ENCODE measurements at places on chromosomes 13 and 19.

DNA sequence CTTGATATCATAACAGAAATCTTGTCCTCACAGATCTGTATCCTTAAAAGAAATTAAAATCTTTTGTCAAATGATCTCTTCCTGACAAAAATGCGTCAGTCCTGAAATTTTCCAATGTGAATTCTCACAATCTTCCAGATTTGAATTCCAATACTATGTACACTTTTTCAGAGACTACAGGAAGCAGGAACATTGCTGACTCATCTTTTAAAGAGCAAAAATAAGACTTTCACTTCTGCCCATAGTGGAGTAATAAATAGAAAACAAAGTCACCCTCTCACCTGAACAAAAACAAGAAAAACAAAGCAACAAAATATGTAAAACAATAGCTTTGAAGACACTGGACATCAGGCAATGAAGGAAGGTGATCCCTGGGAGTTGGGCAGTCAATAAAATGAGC lies 167.0 kb upstream of the IPO5 start:
- H3K36me3 ChIP-seq = no peaks in the 10 kb centered on the region
- no peaks in the 10 kb centered on the region for H3K4me1 ChIP-seq
- H3K27me3 ChIP-seq = peaks cover 3% of the 10 kb centered on the region
- no peak overlapping the region for H3K4me3 ChIP-seq
- DNase-seq = no peak

- H3K27ac ChIP-seq = no peak overlapping the region
- H3K36me3 ChIP-seq = peaks cover 2% of the 10 kb centered on the region
- peak overlapping the region; percentile 30 for H3K4me3 ChIP-seq
- peaks cover 16% of the 10 kb centered on the region for H3K4me1 ChIP-seq
- peak; percentile 15 for DNase-seq
These were observed 1.2 kb downstream of the PTPRS start for GRCh38 chr19:5339198-5339949.

- H3K27ac ChIP-seq = peak overlapping the region; percentile 34
- peaks cover 12% of the 10 kb centered on the region for H3K27me3 ChIP-seq
- peak; percentile 16 for DNase-seq
- peaks cover 36% of the 10 kb centered on the region for H3K4me1 ChIP-seq
These were observed 67.0 kb upstream of the SERP2 start for GRCh38 chr13:44306371-44307192.

DNA sequence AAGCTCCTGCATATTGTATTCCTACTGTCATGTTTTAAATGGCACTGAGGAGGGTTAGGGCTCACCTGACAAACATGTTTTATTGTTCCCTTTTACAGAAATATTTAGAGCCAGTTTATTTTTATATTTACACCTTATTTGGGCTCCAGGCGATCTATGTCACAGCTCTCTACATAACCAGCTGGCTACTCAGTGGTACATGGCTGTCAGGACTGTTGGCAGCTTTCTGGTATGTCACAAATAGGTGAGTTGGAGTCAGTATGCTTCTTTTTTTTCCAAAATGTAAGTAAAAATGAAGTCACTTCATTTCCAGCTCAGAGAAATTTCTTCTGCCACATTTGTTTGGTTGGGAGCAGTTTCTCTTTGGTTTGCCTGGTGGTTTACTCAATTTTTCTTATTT lies 31.5 kb downstream of the DPY19L3 start:
- peaks cover 10% of the 10 kb centered on the region for H3K36me3 ChIP-seq
- no peak overlapping the region for H3K4me3 ChIP-seq
- H3K27ac ChIP-seq = no peak overlapping the region
- no peaks in the 10 kb centered on the region for H3K27me3 ChIP-seq
- H3K4me1 ChIP-seq = no peaks in the 10 kb centered on the region

- no peaks in the 10 kb centered on the region for H3K36me3 ChIP-seq
- peaks cover 21% of the 10 kb centered on the region for H3K4me1 ChIP-seq
- no peak overlapping the region for H3K27ac ChIP-seq
- no peak for DNase-seq
- no peaks in the 10 kb centered on the region for H3K27me3 ChIP-seq
These were observed 90.1 kb downstream of the RGCC start for GRCh38 chr13:41547251-41548000.

GRCh38 chr13:73090116-73090822 lies 31.5 kb downstream of the KLF5 start:
- H3K27me3 ChIP-seq = no peaks in the 10 kb centered on the region
- no peak overlapping the region for H3K4me3 ChIP-seq
- H3K36me3 ChIP-seq = no peaks in the 10 kb centered on the region
- DNase-seq = peak; percentile 18
- H3K4me1 ChIP-seq = peaks cover 12% of the 10 kb centered on the region
- H3K27ac ChIP-seq = no peak overlapping the region

DNA sequence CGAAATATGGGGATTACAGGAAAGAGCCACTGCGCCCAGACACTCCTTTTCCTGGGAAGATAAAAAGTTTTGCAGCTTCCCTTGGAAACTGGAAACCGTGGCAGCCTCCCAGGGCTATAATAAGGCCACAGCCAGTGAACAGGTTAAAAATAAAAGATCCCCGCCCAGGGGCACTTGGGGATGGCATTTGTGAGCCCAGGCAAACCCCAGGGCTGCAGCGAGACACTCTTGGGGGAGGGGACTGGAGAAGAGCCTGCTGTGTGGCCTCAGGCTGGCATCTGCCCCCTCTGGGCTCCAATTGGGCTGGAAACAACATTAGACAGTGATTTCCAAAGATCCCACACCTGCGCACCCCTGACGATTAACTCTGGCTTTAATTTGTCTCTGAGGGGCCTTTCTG lies 11.2 kb downstream of the FEM1A start:
- no peak overlapping the region for H3K27ac ChIP-seq
- peaks cover 1% of the 10 kb centered on the region for H3K36me3 ChIP-seq
- no peak for DNase-seq
- H3K4me3 ChIP-seq = no peak overlapping the region
- H3K27me3 ChIP-seq = no peaks in the 10 kb centered on the region
- H3K4me1 ChIP-seq = no peaks in the 10 kb centered on the region

DNA sequence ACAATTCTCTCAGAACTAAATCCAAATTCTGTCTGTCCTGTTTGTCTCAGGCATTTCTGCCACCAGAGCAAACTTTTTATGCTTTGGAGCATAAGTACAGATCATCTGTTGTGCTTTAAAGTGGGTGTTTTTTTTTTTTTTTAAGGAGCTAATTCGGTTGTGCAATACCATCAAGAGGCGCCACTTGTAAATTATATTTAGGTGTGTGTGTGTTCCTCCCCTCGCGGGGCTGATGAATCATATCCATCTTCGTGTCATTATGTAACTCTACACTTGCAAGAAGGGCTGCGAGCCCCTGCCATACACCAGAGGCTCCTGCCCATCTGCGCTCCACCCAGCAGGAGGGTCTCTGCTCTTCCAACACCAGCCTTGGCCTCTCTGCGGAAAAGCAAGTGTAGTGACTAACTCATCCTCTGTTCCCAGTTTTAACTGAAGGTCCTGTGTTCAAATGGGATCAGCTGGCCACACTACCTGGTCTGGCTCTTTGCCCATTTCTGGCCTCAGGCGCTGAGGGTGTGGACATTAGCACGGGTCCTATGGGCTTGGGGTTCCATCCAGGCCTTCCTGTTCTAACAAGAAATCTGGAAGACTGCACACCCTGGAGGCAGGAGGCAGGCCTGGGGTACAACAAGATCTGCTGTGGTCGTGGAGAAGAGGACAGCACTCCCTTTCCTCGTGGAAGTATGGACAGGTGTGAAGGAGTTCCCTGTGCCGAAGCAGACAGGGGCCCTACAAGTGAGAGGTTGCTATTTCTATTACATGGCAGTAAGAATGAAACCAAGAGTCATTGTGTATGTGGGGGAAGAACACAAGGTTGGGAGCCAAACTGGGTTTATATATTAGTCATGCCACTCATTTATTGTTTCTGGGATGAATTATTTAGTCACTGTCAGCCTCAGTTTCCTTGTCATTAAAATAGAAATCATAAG lies 96.1 kb upstream of the MBNL2 start:
- H3K36me3 ChIP-seq = no peaks in the 10 kb centered on the region
- H3K27me3 ChIP-seq = peaks cover 28% of the 10 kb centered on the region
- peaks cover 31% of the 10 kb centered on the region for H3K4me1 ChIP-seq
- peak; percentile 50 for DNase-seq
- peak overlapping the region; percentile 14 for H3K27ac ChIP-seq
- H3K4me3 ChIP-seq = no peak overlapping the region

DNA sequence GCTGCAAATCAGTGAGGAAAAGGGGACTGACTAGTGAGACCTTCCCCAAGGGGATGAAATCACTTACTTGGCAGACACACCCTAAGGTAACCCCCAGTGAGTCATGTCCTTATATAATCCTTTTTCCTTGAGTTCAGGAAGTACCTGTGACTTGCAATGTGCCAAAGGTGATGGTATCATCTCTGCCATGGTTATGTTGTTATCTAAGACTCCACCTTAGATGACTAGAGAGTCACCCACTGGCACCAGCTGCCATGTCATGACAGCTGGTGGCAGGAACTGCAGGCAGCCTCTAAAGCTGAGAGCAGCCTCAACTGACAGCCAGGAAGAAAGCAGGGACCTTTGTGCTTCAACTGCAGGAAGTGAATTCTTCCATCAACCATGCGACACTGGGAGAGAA lies 12.5 kb downstream of the PBX4 start:
- H3K4me3 ChIP-seq = peak overlapping the region; percentile 11
- peak; percentile 68 for DNase-seq
- H3K27me3 ChIP-seq = no peaks in the 10 kb centered on the region

DNA sequence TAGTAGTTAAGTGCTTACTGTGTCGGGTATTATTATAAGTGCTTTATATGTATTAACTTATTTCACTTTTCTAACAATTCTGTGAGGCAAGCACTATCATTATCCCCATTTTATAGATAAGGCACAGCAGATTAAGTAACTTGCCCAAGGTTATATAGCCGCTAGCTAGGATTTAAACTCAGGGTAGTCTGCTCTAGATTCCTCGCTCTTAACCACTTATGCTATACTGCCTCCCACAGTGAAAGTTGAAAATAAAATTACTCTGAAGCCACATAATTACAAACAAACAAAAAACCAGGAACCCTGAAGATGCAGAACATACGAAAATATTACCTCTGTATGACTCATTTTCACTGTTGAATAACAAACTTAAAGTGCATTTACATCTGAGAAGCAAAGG lies 3.9 kb downstream of the TEX30 start:
- no peak for DNase-seq
- H3K27me3 ChIP-seq = no peaks in the 10 kb centered on the region
- H3K4me1 ChIP-seq = peaks cover 44% of the 10 kb centered on the region
- H3K4me3 ChIP-seq = no peak overlapping the region

- peak overlapping the region; percentile 86 for H3K27ac ChIP-seq
- no peaks in the 10 kb centered on the region for H3K27me3 ChIP-seq
- DNase-seq = no peak
- peak overlapping the region; percentile 85 for H3K4me3 ChIP-seq
- H3K4me1 ChIP-seq = peaks cover 25% of the 10 kb centered on the region
These were observed 6.1 kb upstream of the ARRDC2 start for GRCh38 chr19:18001777-18002345.

DNA sequence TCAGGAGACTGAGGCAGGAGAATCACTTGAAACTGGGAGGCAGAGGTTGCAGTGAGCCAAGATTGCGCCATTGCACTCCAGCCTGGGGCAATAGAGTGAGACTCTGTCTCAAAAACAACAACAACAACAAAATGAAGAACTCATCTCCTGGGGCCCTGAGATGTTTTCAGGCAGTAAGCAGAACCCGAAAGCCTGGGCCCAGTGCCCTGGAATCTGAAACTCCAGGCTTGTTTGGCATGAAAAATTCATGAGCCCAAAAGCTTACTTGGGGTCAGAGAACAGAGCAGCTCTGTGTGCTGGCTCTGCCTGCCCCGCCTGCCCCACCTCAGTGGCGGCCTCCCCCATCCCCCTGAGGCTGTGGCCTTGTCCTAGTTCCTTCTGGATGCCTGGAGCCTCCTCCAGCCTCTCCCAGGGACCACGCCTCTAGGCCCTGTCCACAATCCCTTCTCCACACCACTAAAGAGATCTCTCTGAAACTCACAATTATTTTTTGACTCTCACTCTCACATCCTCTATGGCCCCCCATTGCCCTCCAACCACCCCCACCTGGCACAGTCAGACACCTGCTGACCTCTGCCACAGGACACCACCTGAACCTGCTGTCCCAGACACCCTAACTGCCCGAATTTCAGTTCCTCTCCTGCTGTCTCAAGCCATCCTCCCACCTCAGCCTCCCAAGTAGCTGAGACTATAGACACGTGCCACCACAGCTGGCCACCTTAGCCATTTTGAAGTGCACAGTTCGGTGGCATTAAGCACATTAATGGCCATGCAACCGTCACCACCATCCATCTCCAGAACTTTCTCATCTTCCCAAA lies 6.9 kb upstream of the AP1M2 start:
- H3K4me1 ChIP-seq = peaks cover 24% of the 10 kb centered on the region
- H3K27ac ChIP-seq = no peak overlapping the region
- no peaks in the 10 kb centered on the region for H3K36me3 ChIP-seq
- no peak for DNase-seq
- H3K27me3 ChIP-seq = no peaks in the 10 kb centered on the region

DNA sequence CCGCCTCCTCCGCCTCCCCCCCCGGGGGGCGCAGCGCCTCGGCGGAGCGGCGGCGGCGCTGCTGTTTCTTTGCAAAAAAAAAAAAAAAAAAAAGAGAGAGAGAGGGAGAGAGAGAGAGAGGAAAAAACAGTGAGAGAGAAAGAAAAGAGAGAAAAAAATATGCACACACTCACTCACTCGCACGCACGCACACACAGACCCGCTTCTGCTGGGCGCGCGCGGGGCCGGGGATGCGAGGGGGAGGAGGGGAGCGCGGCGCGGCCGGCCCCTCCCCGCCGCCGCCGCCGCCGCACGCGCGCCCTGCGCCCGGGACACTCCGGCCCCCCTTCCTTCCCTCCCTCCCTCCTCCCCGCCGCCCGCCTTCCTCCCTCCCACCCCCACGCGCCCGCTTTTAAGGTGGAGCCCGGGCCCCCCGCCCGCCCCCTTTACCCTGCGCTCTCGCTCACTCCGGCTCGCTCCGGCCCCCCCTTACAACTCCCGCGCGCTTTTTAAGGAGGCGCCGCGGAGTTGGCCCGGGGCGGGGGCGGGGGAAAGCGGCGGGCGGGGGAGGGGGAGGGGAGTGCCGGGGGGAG lies at the start of gene SAMD1:
SAMD1 (minus strand) TSS at position 243 of the 572 bp plus-strand sequence.
- peaks cover 20% of the 10 kb centered on the region for H3K4me1 ChIP-seq
- peak; percentile 92 for DNase-seq
- peak within 1 kb of the TSS; percentile 98 for H3K27ac ChIP-seq
- H3K4me3 ChIP-seq = peak within 1 kb of the TSS; percentile 81
- H3K36me3 ChIP-seq = peaks cover 28% of the 10 kb centered on the region
- H3K27me3 ChIP-seq = no peaks in the 10 kb centered on the region

DNA sequence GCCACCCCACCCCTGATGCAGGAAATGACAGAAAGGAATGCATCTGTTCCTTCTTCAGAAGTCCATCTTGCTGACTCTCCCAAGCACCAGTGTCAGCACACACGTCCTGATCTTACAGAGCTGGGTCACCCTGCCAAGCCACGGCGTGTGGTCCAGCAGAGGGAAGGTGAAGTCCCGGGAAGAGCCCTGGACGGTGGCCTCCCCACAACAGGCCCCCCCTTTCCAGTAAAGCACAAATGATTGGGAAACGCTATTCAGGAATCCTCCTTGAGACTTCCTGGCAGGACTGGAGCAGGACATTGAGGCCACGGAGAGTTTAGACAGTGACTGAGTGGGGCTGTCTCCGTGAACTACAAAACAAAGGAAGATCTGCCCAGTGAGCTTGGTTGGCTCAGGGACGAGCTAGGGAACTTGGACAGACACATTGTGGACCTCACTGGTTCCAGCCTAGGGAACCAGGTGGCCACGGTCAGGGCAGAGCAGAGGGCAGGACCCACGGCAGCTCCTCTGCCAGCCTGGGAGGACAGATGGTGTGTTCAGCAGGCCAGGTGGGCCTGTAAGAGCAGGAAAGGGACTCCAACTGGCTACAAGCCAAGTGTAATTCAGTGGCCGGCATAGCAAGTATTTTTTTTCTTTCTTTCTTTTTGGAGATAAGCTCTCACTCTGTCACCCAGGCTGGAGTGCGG lies 41.7 kb downstream of the ELL start:
- H3K27ac ChIP-seq = peak overlapping the region; percentile 95
- DNase-seq = no peak
- peaks cover 79% of the 10 kb centered on the region for H3K4me1 ChIP-seq
- H3K4me3 ChIP-seq = no peak overlapping the region
- H3K36me3 ChIP-seq = peaks cover 14% of the 10 kb centered on the region

All from activated CD4-positive, alpha-beta T cell treated with anti-CD3 and anti-CD28 coated beads for 36 hours (primary cell).